Cortex of kidney (tissue), 1 donor: ENCODE measurements at places on chromosomes 1 and 21.

DNA sequence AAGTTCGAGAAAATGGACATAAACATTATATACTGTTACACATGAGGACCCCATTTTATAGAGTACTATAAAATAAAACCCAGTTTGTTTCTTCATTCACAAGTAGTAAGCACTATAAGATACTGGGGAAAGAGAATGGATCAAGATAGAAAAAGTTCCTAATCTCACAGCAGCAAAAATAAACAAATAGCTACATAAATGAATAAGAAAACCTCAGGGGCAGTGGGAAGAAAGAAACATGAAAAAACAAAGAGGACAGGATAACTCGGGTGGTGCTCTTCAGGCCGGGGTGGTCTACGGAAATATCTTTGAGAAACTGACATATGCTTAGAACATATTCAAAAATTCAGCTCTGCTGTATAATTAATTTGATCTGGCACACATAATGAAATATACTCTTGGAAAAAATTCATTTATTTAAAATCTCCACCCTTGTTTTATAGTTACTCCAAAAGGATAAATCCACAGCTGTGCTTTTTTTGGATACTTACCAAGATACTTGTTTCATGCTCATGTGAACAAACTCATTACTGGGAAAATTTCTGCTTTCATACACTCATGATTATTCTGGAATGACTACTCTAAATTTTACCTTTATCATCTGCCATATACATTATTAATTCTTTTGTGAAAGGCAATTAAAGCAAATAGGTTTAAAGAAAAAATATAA, 20.0 kb downstream of the CEP170 start:
- no peak for DNase-seq

- DNase-seq: no peak
Observed at GRCh38 chr1:118047006-118047649, 117.6 kb downstream of the WDR3 start.

GRCh38 chr1:181369416-181369815, 113.9 kb upstream of the CACNA1E start:
- DNase-seq: no peak

GRCh38 chr1:154158307-154159125, 3.6 kb upstream of the NUP210L start:
- no peak for DNase-seq

DNA sequence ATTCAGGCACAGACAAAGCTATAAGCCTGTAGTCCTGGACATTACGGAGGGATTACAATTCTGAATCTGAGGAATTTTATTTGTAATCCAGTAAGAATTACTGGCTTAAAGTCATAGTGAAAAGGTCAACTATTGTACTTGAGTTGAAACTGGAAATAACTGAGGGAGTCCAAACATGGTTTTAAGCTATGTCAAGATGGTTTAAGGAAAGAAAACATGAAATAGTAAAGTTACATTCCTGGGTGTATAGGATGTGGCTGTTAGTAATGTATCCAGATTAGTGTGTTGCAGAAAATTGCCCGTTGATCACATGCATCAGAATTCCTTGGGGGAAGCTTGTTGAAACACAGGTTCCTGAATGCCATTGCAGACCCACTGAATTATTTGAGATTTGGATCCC, 124.8 kb upstream of the GORAB start:
- DNase-seq: no peak

- no peak for DNase-seq
Observed at GRCh38 chr21:45451091-45451740, 46.3 kb downstream of the COL18A1 start.

DNA sequence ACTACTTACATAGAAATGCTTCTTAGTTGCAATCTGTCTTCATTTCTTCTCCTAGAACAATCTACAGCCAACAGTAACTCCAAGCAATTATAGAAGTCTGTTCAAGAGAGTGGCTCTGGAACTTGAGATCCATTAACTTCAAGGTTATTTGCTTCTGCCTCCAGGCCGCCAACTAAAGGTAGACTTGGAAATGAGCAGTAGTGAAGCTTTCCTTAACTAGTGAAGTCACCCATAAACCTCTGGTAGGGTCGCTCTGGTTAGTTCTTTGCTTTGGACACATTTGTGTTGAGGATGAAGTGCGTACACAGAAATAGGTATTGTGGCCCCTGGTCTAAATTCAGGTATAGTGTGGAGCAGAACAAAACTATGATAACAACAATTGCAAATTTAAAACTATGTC, 809.9 kb upstream of the RGS18 start:
- DNase-seq: no peak

DNA sequence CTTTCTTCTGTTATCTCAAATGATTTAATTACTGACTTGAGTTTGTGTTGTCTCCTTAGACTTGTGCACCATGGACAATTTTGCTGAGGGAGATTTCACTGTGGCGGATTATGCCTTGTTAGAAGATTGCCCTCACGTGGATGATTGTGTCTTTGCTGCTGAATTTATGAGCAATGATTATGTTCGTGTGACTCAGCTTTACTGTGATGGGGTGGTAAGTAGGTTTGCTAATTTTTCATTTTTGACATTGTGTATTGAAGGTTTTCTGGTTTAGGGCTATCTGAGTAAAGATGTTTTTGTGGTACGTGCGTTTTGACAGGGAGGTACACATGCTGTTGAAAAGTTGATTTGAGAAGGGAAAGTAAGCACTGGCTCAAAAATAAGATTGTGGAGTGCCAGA, 14.1 kb downstream of the TTC3 start:
- no peak for DNase-seq

- no peak for DNase-seq
Observed at GRCh38 chr1:115300087-115300876, 37.8 kb downstream of the NGF start.

GRCh38 chr1:208043691-208044181, 132.8 kb upstream of the CD34 start:
- no peak for DNase-seq

DNA sequence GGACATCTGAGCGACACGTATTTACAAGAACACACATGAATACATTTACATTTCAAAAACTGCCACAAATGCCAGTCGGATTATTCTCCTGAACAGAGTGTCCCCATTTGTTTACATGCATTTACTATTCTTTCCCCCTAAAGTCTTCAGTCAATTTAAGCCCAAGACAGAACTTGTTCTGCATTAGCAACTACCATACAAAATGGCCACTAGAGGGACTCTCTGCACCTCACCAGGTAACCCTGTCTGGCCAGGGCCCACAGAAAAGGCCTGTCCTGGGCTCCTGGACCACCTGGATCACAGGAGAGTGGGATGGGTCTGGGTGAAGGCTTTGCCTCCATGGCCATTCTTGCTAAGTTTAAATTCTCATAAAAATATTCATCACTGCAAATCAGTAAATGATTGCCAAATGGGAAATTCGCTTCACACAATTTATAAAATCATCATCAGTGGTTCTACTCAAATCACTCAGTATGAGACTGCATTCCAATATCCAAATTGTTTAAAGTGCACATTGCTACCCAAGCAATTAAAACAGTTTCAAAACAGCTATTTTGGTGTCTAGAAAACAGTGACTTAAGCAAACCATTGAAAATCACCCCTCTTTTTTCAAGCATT, 12.5 kb upstream of the GUCA2A start:
- no peak for DNase-seq

- DNase-seq: no peak
Observed at GRCh38 chr1:50476800-50477199, 53.6 kb upstream of the DMRTA2 start.

GRCh38 chr1:205632669-205633169, 908 bp upstream of the ELK4 start:
- DNase-seq: no peak

DNA sequence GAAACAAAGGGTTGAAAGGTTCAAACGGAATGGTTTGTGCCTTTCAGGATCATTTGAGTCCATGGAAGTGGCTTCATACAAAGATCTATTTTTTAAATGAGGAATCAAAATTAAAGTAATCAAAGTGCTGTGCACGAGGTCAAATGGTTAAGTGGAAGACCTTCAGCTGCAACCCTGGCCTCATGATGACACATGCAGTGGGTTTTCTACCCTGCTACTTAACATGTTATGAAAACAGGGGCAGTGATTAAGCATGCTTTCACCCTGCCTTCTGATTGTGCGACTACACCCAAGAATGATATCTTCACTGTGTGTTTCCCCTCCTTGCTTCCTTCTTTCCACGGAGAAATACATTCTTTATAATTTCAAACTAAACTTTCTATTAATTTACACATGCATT, 604.2 kb downstream of the LRRIQ3 start:
- DNase-seq: no peak

DNA sequence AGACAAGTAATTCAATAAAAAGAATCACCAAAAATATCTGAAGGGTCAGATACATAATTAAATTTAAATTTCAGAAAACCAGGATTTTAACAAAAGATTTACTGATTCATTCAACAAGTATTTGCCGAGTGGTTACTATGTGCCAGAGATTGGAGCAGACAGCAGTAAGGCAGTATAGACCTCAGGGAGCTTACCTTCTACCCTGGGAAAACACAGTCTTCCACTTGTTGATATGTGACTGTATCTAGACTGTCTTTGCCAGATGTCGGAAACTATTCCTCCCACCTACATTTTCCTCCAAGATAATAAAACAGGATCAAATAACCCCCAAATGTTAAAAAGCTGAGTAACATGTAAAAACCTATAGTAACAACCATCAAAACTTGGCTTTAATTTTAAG, 6.2 kb downstream of the HNRNPR start:
- DNase-seq: no peak

- DNase-seq: no peak
Observed at GRCh38 chr1:98216304-98216703, 295.5 kb upstream of the DPYD start.

DNA sequence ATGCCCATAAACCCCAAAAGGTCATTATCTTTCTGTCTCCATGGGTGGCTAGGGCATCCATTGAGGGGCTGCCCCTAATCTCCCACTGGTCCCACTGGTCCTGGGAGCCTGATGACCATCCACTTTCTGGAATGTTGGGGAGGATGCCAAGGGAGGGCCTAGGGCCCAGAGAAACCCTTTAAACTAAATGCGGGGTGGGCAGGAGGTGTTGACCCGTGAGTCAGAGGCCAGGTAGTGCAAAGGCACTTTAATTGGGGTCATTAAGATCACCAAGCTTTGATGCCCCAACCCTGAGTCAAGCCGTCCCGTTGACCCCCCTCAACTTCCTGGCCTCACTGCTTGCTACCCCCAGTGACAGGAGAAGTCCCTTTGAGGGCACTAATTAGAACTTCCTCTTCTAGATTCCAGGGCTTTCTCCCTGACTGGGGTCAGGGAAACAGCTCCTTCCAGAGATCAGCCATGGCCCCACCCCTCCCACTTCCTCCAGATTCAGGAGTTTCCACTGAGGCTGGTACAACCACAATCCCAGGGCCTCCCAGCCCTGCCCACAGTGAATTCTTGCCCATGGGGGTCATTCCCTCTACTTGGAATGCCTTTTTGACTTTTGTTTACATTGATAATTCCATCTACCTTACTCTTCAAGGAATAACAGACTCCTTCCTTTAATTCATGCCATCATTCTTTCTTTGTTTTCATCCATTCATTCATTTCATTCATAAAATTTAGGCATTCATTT, 15.5 kb upstream of the SERINC2 start:
- no peak for DNase-seq

DNA sequence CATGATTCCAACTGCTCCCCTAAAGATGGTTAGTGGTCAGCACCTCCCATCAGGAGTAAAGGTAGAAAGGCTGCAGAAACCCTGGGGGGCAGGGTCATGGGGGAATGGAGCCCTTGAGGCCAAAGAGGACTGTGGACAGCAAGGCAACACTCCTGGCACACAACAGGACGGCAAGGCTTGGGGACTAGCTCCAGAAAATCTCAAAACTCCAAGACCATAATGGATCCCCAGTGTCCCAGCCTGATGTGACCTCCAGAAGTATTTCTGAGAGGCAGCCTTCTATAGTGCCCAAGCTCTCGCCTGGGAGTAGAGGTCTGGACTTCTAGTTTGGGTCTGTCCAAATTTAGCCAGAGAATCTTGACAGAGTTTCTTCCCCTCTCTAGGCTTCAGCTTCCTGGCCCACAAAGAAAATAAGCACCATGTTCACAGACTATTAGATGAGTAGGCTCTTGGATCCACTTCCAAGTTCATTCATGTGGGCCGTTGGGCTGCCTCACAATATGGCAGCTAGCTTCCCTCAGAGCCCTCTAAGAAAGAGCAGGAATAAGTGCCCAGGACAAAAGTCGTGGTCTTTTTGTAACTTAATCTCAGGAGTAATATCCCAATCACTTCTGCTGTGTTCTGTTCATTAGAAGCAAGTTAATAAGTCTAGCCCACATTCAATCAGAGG, 6.9 kb downstream of the CD2 start:
- DNase-seq: no peak

GRCh38 chr1:57321776-57322175, 102.1 kb downstream of the DAB1 start:
- DNase-seq: no peak
